H9 (cell line): ENCODE measurements at places on chromosomes 11 and 22. TPM values are rescaled to one million over a fixed set of nuclear protein-coding genes. Genes with fewer than 3 reads are reported as not detected.

GALNT18 gene
- total RNA-seq: 1.5 and 1.7 TPM in 2 replicates

BEST1 gene
- total RNA-seq: 0.18 and 0.24 TPM in 2 replicates

DEUP1 gene
- total RNA-seq: 0.22 TPM in 1 of 2 replicates, not detected in the other

DNA sequence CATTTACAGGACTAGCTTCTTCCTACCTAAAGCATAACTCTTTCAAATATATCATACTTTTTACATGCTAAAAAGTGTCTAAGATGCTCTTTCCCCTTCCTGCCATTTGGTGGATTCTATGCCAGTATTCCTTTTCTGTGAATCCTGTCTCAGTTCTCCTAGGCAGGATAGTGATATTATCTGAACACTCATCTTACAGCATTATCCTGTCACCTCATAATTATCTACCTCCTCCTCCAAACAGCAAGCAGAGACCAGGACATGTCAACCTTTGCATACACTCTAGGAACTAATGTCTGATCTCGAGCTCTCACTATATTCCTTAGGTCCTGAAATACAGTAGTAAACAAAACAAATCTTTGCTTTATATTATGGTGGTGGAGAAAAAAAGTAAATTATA is 275.5 kb downstream of the FAM181B start:
- no peak overlapping the region for H3K4me3 ChIP-seq
- DNase-seq: no peak
- no peaks in the 10 kb centered on the region for H3K27me3 ChIP-seq
- no peaks in the 10 kb centered on the region for H3K36me3 ChIP-seq
- no peak overlapping the region for H3K27ac ChIP-seq

- no peak overlapping the region for H3K27ac ChIP-seq
- DNase-seq: no peak
- H3K4me1 ChIP-seq: peaks cover 2% of the 10 kb centered on the region; the same call in 1 of the 2 replicates
- no peaks in the 10 kb centered on the region for H3K27me3 ChIP-seq
- H3K36me3 ChIP-seq: peaks cover 23% of the 10 kb centered on the region
Measured at GRCh38 chr11:94630221-94630620, 63.1 kb downstream of the PIWIL4 start.

- H3K36me3 ChIP-seq: no peaks in the 10 kb centered on the region
- H3K4me1 ChIP-seq: no peaks in the 10 kb centered on the region
- no peak overlapping the region for H3K4me3 ChIP-seq
- DNase-seq: no peak
Measured at GRCh38 chr11:12968826-12969225, 40.3 kb upstream of the RASSF10 start.
